ENCODE measurements at places on chromosomes 6 and 20.

DNA sequence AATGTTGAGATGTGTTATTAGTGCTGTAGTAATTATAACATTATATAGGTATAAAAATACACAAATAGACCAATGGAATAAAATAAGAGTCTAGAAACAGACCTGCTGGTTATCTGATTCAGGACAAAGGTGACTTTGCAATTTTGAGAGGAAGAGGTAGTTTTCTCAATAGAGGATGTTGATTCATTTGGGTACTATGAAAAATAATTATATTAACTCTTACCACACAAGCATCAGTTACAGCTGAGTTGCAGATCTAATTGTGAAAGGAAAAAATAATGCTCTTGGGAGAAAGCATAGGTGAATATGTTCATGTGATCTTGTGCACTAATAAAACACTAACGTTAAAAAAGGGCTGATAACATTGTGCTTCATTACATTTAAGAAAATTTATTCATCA is 103.0 kb downstream of the BCKDHB start:
- DNase-seq: no peak

DNA sequence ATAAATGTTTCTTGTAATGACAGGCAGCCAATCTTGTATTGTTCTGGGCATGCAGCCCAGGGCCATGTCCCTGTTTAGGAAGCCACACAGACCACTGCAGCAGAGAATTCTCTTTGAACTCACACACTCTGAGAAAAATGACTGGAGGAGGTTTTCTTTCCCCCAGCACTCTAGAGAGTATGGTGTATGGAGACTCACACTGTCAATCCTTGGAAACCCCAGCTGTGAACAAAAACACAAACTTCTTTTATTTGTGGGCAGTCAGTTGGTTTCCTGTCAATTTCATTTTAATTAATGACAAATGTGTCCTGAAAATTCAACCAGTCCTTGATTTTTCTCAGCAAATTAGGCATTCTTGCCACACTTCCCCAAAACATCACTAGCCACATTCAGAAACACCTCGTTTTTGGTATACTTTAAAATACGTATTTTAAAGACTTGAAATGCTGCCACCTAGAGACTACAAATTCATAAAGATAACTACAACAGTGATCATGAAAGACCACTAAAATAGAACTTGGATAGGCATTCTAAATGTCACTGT is 52.9 kb upstream of the UFL1 start:
- DNase-seq: no peak

DNA sequence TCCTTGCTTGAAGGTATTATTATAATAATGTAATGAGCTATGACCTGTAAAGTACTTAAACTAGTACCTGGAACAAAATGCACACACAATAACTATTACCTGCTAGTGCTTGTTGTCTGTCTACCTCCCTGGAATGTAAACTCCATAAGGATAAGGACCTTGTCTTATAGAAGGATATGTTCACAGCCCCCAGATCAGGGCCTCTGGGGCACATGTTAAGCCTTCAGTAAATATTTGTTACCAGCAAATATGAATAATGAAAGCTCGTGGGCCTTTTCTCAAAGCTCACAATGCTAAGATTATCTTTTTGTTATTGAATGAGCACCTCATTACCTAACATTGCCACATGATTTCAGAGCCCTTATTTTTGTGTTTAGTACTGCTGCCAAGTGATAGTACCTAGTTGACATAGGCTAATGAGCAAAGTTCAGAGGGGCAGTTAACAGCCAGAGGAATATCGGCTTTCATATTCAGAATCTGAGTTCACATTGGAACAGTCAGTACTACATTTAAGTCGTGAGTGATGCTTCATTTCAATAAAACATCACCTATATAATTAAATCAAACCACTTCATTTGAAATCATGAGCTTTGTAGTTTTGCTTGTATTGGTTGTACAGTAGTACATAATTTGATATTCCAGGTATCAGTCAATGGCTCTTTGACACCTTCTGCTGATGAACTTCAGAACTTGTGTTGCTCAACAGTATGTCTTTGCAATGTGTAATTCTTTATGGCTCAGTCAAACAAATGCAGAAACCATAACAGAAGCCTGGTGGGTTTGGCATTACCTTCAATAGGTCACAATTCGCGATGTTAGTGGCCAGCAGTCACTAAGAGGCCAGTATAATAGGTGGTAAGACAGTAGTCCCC is 11.8 kb upstream of the SMLR1 start:
- no peak for DNase-seq

DNA sequence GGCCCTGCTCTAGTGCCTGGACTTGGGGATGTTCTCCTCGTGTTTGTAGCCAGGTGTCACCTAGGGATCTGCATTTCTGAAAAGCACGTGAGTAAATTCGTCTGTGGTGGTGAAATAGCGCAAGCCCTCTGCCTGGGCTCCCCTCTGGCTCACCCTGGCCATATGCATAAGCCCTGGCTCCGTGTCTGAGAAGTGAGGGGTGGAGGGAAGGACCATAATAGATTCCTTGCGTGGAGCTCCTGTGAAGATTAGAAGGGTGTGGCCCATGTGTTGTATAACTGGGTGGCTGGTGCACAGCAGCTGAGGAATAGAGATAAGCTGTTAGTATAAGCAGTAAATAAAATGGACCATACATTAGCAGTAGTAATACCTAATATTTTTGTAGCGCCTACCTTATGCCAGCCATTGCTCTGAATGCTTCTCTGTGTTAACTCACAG is 4.8 kb downstream of the BCAS1 start:
- no peak for DNase-seq
